ENCODE measurements at places on chromosomes 2 and 18.

DNA sequence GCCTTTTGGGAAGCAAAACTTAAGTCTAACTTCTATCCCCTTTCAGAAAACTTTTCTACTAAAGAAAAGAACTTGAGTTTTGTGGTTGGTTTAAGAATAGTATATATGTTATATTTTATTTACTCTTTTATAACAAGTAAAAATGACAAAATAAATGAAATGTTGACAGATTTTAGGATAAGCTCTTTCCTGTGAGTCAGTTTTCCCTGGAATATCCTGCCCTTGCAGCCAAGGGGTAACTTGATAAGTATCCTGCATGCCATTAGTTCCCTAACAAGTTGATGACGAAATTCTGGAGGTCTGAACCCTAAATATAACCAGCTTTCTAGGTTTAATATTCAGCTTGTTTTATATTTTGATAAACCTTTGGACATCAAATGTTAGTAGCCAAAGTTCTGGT lies 7.3 kb upstream of the HTR2B start:
- DNase-seq = no peak

- no peak for DNase-seq
Measured at GRCh38 chr2:189933041-189933440, 129.5 kb downstream of the MSTN start.

DNA sequence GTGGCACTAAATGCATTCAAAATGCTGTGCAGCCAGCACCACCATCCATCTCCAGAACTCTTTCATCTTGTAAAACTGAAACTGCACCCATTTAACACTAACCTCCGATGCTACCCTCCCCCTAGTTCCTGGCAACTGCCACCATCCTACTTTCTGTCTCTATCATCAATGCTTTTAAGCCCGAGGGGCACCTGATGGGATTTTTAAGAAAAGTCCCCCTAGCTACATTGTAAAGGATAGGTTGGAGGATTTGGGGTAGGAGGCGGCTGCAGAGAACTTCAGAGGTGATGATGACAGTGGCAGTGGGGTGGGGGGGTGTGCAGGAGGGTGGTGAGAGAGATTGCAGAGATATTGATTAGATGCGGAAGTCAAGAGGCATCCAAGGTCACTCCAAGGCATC lies 10.8 kb upstream of the YWHAQ start:
- no peak for DNase-seq

GRCh38 chr2:34229998-34230397 lies 630.9 kb upstream of the FAM98A start:
- no peak for DNase-seq
